ENCODE measurements at places on chromosomes 1 and 21.

DNA sequence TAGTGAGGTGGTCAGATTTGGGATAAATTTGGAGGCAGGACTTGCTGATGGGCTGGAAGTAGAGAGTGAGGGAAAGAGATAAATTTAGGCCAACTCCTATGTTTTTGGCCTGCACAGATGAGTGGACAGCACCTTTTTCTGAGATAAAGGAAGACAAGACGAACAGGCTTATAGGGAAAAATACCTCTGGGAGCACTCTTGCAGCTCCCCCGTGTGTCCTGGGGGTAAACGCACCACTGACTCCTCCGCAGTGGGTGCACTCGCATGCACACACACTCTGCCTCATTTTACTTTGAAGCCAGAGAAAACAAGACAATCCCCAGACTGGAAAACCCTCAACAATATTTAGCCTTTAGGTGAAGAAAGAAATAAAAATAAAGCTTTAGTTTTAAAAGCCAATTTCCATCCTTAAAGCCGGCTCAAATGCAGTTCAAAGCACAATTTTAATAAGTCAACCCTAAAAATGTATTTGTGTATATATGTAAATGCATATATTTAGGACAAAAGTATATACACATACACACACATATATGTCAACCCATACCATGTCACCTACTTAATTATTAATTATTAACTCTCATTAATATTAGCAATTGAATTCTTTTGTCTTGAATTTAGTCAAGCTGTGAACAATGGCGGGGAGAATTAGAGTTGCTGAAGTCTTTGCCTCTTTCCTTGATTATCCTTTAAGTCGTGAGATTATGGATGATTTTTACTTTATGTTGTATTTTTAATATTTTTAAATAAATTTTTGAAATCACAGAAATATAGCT is 341.8 kb downstream of the ZNF326 start:
- no peak for DNase-seq

DNA sequence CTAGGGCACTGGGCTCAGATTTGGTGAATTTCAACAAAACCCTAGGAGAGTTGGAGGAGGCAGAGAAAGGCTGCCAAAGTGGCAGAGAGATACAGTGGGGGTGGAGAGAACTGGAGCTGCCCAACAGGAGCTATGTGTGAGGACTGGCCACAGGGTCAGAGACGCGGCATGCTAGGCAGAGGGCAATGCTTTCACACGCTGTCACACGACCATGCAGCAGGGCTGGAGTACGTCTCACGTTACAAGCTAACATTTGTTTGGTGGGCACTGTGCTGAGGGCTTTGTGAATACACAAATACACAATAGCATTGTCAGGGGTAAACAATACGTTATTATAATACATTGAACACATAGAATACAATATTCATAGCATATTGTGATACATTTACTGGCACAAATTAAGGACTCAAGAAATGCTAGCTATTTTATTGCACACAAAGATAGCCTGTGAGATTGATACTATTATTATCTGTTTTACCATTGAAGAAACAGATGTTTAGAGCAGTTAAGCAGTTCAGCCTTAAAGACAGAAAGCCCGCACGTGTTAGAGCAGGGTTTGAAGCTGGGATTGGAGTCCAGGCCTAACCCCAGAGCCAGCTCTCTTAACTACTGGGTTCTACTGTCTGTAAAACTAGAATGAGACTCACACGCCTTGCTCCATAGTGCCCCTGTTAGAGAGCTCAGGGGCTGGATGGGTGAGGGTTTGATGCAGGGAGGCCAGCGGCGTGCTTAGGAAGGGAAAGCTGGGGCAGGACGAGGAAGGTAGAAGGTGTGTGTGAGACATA is 4.5 kb downstream of the RAB7B start:
- no peak for DNase-seq

DNA sequence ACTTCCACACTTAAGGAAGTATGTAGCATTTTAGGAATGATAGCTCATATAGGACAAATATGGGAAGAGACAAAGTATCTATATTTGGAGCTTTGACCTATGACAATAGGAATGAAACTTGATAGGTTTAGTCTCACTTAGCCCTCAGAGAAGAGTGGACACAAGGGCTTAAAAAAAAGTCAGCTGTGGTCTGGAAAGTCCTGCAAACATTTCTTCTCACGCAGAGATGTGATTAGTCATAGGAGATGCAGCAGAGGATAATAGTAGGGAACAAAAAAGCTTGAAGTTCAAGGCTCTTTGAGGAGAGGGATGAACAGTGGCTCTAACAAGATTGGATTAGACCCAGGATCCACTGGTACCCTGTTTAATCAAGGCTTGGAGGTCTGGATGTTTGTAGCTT is 14.8 kb upstream of the RNF220 start:
- DNase-seq: peak; percentile 67

GRCh38 chr1:154463512-154463990 is 38.5 kb upstream of the TDRD10 start:
- DNase-seq: no peak

DNA sequence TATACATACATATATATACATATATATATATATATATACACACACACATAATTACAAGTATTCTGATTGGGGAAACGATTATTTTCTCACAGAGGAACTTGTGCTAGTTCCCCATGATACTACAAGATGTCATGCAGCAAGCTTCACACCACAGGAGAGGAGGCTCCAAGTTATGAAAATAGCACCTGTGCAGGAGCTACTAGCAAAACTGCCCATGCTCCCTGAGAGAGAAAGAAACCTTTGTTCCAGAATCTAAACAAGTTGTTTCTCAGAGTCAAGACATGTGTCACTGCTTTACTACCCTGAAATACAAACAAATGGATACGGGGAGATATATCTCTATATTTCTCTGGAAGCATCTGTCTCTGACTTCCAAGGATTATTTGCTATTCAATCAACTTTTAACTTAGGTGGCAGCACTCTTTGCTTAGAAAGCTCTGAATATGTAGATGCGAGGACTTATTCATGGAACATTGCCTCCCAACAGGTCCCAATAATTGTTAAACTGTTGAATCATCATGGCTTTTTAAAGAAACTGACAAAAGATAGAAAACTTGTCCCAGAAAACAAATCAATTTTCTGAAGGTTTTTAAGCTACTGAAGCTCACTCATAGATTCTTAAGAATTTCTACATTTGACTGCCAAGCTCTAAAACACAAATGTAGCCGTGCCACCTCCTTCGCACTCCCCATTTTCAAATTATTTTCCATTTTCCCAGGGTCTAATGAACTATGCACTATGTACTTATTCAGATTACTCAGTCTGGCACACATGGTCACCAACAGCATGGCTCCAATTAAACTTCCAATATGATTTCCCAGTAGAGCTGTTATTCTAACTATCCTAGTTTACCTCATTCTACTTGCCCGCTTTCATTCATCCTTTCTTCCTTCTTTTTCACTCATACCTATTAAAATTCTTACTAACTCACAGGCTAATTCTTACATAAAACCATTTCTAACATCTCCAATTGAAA is 929.1 kb downstream of the LTN1 start:
- DNase-seq: no peak

DNA sequence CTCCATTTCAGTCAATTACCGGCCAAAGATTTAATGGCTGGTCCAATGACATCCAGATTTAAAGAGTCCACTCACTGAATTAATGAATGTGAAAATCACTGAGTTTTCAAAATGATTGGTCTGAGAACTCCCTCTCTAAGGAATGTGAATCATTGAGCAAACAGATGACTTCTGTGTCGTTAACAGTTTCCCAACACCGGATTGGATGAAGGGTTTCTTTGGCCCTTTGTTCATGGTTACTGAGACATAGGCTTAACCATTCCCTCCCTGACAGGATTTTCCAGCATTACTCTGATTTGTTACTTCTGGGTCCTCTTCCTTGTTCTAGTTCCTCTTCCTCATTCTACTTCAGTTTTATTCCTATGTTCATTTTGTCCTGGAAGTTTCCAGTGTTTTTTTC is 1.5 kb upstream of the CLDN17 start:
- no peak for DNase-seq

GRCh38 chr1:84855168-84855567 is 37.8 kb downstream of the LPAR3 start:
- peak; percentile 35 for DNase-seq

DNA sequence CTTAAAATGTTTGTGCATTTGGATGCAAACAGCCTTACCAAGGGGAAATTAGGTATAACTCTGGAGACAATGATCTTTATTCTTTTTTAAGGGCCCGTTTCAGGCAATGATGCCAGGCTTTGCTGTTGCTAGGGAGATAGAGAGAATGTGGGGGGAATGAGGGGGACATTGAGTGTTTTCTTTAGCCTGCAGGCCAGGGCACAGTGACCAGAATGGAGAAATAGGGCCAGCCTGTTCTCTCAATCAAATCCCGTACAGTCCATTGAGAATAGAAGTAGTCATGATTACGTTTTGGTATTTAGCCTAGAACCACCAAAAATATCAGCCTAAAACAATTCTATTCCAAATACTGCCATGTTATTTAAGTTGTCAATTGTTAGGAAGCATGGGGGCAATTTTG is 49.0 kb downstream of the RGS7 start:
- no peak for DNase-seq

- no peak for DNase-seq
These were observed 5.7 kb downstream of the BCAR3 start for GRCh38 chr1:93675931-93676330.

GRCh38 chr1:5637171-5637570 is 355.1 kb downstream of the NPHP4 start:
- no peak for DNase-seq

GRCh38 chr1:35571263-35571662 is 1.9 kb upstream of the TFAP2E start:
- no peak for DNase-seq

- peak; percentile 50 for DNase-seq
These were observed 176.9 kb downstream of the NEK7 start for GRCh38 chr1:198333744-198334143.

DNA sequence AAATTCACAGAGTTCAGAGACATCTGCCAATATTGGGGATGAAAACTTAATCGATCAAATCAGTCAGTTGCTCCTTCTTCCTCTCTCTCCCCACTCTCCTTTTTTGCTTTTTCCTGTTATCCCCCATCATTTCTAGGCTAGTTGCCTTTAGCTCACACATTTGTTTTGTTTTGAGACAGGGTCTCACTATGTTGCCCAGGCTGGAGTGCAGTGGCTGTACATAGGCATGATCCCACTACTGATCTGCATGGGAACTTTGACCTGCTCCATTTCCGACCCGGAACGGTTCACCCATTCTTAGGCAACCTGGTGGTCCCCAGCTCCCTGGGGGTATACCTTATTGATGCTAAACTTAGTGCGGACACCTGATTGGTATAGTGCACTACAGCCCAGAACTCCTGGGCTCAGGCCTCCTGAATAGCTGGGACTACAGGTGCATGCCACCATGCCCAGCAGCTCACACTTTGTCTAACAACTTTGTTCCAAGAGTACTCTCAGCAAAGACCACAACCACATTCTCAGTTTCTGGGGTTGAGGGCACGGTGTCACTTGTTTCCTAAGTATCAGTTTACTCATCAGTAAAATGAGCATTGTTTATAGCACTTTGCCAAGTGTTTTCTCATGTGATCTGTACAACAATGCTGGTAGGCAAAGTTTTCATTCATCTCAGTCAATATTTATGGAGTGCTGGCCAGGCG is 6.7 kb upstream of the ELOA start:
- DNase-seq: no peak

DNA sequence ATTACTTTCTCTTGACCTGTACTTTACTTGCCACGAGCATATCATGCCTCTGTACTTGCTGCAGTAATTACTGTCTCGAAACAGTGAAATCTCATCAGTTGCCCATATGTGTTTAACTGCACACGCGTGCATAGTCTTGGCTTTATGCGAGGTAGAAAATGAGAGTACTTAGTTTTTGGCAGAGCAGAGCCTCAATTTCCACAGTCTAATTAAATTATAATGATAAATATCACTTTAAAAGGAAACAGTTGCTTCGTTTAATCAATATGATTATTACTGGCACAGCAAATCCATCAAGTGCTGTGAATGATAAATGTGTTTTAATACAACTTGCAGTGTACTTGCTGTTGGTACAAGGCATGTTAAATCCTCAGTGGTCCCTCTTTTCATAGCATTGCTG is 47.6 kb downstream of the ADARB1 start:
- no peak for DNase-seq

DNA sequence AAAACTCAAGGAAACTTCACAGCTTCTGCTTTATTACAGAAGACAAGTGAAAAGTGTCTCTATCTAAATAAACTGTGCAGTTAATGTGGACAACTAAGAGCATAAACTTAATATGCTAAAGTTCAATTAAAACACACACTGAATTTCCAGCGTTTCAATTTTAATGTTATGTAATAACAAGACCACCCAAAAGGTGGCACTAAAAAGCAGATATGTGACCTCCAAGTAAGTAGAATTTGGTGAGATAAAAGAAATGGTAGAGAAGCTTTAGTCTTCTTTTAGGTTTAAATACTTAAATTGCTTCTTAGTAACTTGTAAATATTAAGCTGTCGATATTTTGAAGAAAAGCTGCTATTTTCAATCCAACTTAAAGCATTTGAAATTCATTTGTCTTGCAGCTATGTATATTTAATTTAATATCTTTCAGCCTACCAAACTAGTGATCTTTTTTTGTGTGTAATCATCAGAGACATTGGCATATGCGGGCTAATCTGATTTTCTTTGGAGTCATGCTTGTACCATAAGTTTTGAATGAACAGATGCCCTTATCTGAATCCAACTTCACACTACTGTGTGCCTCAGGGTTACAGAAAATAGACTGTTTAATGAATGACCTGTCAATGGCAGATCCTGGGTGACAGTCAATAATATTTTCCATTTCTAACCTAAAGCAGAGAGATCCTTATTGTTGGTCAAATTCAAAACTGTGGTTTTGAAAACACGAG is 36.5 kb upstream of the ADAMTS1 start:
- peak; percentile 32 for DNase-seq

DNA sequence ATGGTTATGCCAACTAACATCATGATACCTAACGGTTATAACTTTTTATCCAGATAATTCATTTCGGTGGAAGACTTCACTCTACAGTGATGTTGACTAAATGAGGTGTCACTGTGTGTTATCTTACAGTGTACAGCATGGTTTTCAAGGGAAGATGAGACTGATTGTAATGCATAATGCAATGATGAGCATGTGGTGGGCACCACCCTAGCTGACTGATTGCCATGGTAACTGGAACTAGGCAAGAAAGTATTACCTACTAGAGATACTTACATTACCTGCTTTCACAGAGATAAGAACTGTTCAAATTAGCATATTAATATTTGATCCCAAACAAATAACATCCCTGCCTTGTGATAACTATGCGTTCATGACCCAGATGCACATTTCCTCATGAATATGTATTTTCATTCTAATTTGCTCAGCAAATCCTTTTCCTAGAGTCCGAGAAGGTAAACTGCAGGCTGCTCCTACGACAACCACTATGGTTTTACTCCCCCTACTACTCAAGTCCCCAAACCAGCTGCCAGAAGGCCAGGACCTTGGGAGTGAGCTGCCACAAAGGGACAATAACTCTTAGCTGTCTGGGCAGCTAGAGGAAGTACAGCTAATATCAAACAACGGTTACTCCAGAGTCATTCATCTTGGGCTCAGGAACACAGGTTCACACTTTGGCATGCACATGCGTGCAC is 29.2 kb downstream of the TRABD2B start:
- no peak for DNase-seq

- DNase-seq: peak; percentile 86
These were observed at the start of gene LUZP1 for GRCh38 chr1:23168445-23169194. TSS of gene LUZP1 (minus strand) at chr1:23168856.

All from fibroblast of skin of right quadriceps (primary cell).